NCI-H446 (cell line): ENCODE measurements at places on chromosomes 1 and 21.
A peak's percentile ranks its signal among the peaks of the same experiment; 100 is the strongest.

DNA sequence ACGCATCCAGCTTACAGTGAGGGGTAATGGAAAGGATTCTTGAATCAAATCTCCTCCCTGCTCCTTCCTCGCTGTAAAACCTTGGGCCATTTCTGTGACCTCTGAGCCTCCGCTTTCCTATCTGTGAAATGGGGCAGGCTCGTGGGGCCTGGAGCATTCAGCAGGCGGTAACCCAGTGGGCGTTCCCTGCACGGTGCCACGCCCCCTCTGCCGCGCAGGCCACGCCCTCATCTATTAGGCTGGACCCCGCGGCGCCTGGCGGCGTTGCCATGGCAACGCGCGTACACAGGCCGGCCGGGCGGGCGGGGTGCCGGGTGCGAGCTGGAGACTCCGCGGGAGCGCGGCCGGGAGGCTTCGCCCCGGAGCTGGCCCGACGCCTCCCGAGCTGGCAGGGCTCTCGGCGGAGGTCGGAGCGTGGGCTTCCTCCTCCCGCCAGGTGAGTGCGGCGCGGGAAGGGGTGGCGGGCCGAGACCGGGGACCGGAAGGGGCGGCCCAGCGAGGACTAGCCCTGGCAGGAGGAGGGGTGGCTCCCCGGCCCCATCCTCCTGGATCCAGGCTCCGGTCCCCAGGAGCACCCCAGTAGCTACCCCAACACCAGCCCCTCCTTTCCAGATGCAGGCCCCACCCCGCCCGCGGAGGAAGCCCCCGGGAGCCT lies at the start of gene FHAD1:
Gene FHAD1 (plus strand): TSS at position 264 of the 655 bp plus-strand sequence. CDS start 4,562 bp downstream, outside the sequence.
- DNase-seq = peak; percentile 13

GRCh38 chr21:36902793-36903192 lies 63.7 kb downstream of the HLCS start:
- DNase-seq = no peak

- no peak for DNase-seq
These were observed 121.5 kb downstream of the SIM2 start for GRCh38 chr21:36820176-36821031.

DNA sequence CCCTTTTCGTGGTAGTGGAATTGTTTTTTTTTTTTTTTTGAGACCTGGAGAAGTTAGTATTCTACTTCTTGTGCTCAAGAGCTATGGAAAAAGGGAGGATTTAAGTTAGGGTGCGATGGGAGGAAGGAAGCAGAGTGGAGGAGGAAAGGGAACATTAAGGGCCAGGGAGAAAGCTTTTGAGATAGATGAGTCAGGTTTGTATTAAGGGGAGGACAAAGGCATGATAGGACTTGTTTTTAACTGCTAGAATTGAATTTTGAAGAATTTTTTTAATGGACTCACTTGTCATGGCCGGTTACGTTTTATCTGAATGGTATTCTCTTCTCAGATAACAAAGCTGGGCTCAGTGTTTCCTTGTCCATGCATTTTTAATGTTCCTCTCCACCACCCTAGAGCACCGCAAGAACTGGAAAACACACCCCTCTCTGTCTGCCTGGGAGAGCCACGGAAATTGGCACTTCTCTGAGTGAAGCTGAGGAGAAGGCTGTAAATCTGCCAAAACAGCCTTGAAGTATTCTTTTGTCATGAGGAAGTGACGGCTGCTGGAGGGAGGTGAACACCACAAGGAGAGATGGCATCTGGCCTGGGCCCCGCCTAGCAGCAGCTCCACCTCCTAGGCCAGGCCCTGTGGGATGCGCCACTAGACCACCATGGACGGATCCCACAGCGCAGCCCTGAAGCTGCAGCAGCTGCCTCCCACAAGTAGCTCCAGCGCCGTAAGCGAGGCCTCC lies 3.5 kb downstream of the NIPAL3 start:
- peak; percentile 23 for DNase-seq

GRCh38 chr1:201383647-201384405 lies 6.3 kb upstream of the TNNT2 start:
- DNase-seq = no peak

DNA sequence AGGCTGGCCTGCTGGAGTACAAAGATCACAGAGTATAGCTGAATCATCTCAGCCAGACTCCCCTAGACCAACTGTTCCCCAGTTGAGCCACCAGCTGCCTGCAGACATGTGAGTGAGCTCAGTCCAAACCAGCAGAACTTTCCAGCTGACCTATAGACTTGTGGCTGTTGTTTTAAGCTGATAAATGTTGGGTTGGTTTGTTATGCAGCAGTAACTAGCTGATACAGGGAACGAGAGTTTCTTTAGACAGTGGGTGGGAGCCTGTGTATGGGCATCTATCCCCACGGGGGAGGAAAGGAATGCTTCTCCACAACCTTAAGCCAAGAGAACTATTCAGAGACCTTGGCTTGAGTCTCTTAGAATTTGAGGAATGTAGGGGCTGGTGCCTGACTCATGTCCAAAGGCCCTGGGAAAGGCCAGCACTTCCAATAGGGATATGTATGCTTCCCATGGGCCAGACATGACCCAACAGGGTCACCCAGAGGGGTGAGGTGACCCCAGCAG lies 30.1 kb downstream of the SLC1A7 start:
- DNase-seq = no peak

GRCh38 chr1:170536924-170537551 lies 5.1 kb downstream of the GORAB start:
- DNase-seq = no peak

GRCh38 chr1:189880135-189880534 lies 597.5 kb downstream of the BRINP3 start:
- no peak for DNase-seq

GRCh38 chr1:75630004-75630594 lies 19.2 kb upstream of the SLC44A5 start:
- DNase-seq = no peak

DNA sequence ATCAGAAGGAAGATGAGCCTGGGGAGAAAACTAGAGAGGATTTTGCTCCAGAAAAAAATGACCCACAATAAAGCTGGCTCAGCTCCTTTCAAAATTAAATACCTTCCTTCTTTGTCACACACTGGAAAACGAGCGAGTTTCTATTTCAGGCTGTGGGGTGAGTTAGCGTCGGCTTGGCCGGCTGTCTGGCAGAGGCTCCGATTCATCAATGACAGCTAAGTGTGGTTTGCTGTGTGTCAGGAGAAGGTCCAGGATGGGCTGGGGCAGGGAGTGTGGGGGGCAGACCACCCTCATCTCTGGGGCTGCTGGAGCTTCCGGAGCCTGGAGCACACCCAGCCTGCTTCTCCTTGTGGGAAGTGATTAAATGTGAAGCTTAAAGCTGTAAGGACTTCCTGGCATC lies 120.2 kb downstream of the ETS2 start:
- DNase-seq = no peak

DNA sequence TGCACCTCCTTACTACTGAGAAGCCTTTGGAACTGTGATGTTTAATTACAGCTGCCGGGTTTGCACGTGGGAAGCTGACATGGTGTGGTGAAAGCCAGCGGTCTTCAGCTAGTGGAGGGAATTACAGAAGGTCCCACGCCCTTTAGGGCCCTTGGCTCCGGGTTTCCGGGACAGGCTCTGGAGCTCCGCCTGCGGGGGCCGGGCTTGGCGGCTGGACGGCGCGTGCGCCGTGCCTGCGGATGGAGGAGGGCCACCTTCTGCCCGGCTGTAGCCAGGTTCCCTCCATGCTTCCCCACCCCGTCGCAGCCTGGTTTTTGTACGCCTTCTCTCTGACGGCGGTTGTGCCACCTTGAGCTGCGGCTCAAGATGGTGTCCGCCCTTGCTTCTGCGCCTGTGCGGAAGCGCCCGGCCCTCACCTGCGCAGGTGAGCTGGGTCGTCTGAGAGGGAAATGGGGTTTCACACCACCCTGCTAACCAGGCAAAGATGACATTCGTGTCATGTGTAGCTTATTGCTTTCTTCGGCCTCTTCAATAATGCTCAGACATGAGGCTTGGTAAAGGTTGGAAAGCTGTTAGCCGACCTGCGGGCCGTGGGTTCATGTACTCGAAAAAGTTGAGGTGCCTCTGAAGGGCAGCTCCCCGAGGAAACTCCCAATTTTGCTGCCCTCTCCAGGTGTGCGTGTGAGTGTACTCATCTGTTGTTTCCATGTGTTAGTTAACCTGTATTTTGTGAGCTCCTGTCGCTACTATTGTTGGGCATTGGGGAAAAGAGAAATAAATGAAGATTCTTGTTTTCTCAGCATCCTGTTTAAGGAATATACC lies 36.6 kb upstream of the OPRD1 start:
- no peak for DNase-seq

DNA sequence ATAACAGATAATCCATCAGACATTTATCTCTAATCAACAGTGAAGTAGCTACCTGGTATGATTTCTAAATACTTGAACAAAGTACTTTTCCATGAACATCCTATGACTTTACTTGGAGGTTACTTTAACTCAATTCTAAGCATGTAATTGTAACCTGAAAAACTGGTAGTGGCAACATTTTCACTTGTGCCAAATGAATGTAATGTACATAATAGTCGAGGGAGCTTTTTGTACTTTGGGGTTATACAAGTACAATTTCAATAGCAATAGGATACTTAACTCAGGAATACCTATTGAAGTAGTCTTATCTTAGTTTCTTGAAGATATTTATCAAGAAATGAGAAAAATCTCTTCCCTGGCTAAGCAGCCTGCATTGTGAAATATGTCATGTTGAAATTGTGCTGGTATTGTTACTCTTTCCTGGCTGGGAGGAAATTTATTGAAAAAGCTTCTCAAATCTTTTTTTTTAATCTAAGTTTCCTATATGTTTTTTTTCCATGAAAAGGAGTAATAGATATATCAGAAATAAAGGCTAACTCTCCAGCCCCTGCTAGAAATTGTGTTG lies 33.7 kb upstream of the CACYBP start:
- DNase-seq = no peak

DNA sequence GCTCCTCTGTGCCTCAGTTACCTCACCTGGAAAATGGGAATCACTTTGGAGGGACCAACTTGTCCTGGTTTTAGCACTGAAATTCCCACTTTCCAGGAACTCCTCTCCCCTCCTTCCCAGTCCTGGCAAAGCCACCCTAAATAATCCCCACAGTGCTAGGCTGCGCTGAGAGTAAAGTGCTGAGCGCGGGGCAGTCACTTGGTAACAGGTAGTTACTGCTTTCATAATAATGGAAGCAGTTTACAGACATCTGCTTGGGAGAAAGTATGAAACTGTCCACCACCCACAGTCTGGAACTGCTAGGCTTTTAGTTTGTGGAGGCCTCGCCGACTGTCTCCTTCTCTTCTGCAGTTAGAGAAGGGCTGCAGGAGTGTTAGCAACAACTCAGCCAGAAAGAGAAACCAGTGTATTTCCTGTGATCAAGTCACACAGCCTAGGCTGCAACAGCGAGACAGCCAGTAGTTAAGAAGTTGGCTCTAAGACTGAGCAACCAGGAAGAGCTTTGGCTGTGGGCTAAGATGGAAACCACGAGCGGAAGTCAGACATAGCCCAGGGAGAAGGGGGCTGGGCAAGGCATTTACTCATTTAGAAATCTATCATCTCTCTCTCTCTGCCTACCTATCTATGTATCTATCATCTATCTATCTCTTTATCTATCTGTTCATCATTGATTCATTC lies 30.8 kb upstream of the ABCG1 start:
- no peak for DNase-seq

DNA sequence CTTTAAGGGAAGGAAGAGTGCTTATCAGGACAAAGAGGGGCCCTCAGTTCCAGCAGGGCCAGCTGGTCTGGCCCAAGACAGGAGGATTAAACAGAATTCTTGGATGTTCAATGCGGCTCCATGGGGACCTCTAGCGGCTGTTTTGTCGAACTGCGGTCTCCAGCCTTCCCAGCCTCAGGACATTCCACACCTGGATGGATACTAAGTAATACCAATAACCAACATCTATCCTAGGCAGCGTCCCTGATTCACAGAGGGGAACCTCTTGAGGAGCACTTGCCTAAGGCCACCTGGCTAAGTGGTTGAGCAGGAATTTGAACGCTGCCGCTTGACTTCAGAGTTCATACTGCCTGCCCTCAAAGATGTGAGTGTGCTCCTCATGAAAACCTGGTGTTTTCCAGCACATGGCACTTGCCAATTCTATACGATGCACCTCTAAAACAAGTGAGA lies 15.5 kb upstream of the CD247 start:
- DNase-seq = peak; percentile 82

GRCh38 chr1:91381844-91382243 lies 22.8 kb downstream of the HFM1 start:
- no peak for DNase-seq

DNA sequence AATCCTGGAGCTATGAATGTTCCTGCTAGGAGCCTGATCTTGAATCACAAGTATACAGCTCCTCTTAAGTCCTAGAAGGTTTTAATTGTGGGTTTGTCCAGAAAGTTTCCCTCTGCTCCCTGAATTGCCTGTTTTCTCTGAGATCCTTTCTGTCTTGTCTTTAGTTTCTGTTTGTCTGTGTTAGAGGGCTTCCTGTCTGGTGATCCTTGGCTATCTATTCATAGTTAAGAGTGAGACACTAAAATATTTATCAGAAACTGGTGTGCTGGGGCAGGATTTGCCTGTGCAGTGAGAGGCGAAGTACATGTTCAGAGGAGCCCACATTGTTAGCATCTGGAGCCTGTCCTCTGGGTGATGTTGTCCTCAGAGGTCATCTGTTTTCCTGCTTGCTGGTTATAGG lies 45.4 kb downstream of the ETS2 start:
- no peak for DNase-seq

- DNase-seq = no peak
These were observed 61.4 kb downstream of the CLIC6 start for GRCh38 chr21:34730194-34730593.

DNA sequence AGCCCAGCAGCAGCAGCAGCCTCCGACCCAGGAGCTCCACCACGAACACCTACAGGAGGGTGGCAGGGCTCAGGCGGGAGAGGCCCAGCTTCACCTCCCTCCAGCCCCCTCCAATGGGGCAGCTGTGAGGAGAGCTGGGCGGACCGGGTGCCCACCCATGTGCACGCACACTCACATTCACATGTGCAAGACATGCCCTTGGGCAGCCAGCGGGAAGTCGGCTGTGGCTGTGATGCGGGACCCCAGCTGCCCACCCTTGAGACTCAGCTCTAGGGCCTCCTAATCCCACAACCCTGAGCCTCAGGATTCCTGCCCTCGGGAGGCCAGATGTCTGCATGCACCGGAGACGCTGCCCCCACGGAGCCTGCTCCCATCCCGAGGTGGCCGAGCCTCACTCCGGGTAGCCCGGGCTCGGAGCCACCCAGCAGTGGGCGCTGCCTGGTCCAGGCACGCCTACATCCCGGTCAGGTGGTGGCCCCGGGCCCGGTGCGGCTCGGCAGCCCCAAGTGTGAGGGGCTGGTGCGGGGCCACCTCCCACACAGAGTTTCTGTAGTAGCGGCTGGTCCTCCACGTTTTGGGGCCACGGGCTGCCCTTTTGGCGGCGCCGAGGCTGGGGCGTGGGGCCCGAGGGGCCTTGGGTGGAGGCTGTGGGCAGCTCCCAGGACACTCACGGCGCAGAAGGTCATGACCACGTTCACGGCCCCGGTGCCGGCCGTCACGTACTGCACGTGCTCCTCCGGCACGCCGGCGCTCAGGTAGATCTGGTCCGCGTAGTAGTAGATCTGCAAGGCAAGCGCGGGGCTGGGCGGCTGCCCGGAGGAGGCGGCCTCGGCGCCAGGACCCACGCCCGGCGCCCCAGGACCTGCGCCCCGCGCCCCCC lies 12.9 kb upstream of the SLC2A7 start:
- DNase-seq = no peak

- DNase-seq = no peak
These were observed 206.2 kb upstream of the PTBP2 start for GRCh38 chr1:96515430-96515829.

- no peak for DNase-seq
These were observed 153.7 kb downstream of the HHIPL2 start for GRCh38 chr1:222394224-222394623.

- DNase-seq = no peak
These were observed 104.8 kb upstream of the CASZ1 start for GRCh38 chr1:10901091-10901890.
